ENCODE measurements at places on chromosomes 4 and X.

- DNase-seq, result peak; percentile 62
These were observed 11.8 kb upstream of the HSD17B10 start for GRCh38 chrX:53445977-53446376.

- no peak for DNase-seq
These were observed 96.9 kb downstream of the CHRDL1 start for GRCh38 chrX:110698696-110699095.

DNA sequence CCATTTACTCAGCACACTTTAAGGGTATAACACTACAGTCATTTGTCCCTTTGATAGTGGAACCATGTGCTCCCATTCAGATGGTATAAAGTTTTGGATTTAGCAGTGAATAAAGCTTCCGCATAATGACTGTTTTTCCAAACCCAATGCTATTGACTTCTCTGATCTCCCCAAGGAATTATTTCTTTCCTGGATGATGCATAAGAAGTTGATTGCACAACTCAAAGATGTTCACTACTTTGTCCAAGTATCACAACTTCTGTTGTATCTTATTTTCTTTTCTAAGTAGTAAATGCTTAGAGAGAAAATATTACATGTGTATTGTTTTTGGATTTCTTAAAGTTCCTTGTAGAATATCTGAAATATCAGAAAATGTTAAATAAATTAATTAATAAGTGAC is 300.2 kb downstream of the GPM6A start:
- DNase-seq, result no peak

GRCh38 chr4:184854673-184855072 is 28.9 kb upstream of the ACSL1 start:
- no peak for DNase-seq

DNA sequence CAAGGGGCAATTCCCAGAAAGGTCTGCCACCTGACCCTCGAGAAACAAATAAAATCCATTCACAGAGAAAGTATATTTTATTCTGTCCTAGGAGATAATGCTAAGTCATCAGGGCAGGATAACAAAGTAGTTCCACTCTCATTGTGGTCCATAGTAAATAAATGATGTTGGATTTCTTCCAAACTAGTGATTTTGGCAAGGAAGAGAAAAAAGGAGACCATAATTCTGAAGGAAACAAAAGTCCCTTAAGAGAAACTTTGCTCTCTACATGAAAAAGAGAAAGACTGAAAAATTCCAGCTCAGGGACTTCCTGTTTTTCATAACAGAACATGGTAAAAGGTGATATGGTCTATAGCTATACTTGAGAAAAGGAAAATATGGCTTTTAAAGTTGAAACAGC is 71.5 kb upstream of the DDX60 start:
- no peak for DNase-seq

DNA sequence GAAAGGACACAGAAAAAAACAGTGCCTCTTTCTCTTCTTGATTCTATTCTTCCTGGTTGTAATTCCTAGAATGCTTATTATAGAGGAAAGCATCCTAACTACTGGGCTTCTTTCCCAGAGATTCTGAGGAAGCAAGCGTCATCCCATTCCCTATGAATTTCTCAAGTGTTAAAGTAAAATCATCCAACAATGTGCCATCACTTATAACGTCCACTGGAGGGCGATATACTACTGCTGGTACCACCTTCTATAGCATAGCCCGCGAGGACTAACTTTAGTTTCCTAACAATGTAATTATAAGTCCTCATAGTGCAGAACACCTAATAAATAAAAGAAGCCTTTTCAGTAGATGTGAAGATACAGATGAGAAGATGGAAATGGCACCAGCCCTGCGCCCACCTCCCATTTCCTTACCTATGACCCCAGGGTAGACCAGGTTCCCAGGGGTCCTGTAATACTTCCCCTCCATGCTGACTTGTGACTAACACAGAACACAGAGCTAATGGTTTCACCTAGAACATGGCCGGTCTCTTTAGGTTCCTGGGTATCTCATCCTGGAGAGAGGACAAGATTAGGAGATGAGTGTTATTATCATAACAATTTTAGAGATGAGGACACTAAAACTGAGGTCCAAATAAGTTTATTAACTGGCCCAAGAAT is 4.2 kb downstream of the CENPVL3 start:
- DNase-seq, result no peak

DNA sequence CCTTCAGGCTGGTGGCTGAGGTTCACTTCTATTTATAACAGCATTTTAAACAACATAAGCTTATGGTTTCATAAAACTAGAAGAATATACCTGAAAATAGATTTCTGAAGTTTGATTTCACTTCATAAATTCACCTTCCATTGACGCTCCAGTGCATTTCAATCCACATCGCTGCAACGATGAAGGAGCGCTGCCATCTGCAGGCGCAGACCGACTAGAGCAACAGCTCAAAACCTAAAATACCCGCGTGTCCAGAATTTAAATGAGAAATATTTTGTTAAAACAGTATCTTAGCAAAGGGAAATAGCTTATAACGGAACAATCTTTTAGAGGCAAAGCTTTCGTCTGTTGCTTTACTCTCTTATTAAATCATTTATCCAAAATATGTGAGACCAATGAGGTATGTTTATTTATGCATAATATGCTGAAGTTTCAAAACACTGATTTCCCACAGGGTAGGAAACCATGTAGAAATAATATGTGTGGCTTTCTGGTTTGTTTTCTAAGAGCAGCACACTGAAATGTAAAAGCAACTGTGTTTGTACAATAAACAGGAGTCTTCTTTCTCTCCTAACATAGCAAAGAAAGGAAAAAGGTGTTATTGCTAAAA is 816.4 kb upstream of the FRG1 start:
- no peak for DNase-seq

GRCh38 chrX:30973784-30974427 is 84.9 kb upstream of the TAB3 start:
- DNase-seq, result no peak

GRCh38 chrX:150405006-150405405 is 41.9 kb downstream of the MAMLD1 start:
- no peak for DNase-seq

- no peak for DNase-seq
These were observed 252.7 kb upstream of the KCNIP4 start for GRCh38 chr4:22201256-22201655.

- DNase-seq, result no peak
These were observed 31.7 kb upstream of the MXRA5 start for GRCh38 chrX:3378156-3378555.

DNA sequence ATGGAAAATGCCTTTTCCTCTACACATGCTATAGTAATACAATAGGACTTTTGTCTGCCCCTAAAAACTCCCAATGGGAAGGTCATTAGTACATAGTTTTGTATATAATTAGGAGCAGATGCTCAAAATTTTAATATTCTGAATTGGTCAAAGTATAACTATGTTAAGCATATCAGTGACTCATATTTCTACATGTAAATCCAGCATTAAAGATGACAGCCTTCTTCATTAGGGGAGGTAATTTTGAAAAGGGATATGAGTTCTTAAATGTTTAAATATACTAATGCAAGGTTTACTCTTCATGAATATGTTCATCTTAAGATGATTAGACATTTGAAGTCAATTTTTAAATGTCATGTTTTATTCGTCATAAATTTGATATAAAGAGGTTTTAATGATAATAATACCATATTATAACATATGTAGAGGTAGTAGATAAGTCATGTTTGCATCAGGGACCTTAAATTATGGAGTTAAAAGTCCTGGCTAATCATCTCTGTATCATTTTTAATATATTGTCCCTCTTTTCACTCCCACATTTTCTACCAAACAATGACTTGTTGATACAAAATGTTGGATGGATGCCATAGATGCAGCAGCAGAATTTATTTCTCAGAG is 218.8 kb downstream of the STPG2 start:
- no peak for DNase-seq

- DNase-seq, result no peak
These were observed 1707.4 kb downstream of the PCDH7 start for GRCh38 chr4:32427566-32427965.

- DNase-seq, result no peak
These were observed at the start of gene CLIC2 for GRCh38 chrX:155334486-155335336. Gene CLIC2, minus strand, starts transcription at chrX:155334614. Its CDS starts 187 bp downstream, at chrX:155334427.
